ENCODE measurements at places on chromosomes 5 and 9. TPM values are rescaled to one million over a fixed set of nuclear protein-coding genes. Genes with fewer than 3 reads are reported as not detected.

The PGM5 gene
- total RNA-seq: 4.1 TPM

The PCDHGB6 gene
- 3.0 TPM for total RNA-seq

GRCh38 chr5:1011226-1011631 lies 2.6 kb downstream of the NKD2 start:
- no peak for ATAC-seq

The C5orf46 gene
- total RNA-seq: 0.36 TPM

The PRDM9 gene
- not detected for total RNA-seq

The ELAVL2 gene
- total RNA-seq: 0.24 TPM

DNA sequence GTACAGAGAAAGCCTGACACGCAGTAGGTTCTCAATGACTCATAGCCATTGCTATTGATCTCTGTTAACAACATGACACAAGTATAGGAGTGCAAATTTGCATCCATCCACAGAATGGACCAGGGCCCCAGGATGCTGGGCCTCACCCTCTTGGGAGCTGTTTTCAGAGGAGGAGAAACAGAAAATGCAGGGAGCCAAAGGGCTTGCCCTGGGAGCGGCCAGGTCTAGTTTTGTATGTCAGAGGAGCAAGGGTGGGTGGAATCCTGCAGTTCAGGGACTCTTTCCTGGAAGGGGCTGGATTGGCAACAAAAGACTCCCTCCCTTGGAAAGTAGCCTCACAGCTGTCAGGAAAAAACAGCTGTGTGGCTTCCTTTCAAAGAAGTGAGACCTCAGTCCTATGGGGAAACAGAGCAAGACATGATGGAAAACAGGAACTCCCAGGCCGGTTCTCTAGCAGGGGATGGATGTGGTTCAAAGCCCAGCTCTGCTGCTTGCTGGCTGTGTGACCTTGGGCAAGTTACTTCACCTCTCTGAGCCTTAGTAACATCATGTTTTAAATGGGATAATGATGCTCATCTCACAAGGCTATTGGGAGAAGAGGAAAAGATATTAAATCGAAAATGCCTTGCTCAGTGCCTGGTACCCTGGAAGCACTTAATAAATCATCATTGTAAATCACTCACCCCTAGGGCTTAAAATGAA lies 50.5 kb upstream of the SH3PXD2B start:
- peak; percentile 44 for ATAC-seq

DNA sequence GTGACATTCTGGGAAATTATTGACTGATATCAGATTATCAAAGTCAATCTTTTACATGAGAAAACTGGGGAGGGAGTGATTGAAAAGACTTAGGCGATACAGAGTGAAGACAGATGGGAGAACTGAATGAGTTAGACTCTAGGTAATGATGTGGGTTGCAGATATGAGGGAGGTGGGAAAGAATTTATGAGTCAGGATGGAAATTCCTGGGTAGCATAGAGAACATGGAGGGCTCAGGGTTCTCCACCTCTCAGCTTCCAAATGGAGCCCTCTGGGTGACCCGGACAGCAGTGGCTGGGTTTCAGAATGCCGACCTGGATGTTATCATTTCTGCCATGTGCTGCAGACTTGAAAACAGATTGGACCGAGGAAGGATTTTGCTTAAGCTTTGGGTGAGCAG lies 75.4 kb upstream of the SHB start:
- no peak for ATAC-seq

DNA sequence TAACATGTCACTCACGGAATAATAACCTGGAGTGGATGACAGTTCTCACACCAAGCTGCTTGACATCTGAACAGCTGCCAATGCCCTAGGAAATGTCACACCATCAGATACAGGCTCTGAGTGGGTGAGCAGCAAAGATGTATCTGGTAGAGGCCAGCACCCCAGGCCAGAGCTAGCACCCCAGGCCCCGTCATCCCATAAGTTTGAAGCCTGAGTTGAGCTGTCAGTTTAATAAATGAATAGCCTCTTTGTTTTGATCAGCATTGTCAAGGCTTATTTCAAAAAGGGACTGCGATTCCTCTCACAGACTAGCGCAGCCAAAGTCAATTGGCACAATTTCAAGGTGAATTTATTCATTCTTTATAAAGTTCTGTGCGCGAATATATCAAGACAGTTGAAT lies 1327.1 kb downstream of the MAT2B start:
- no peak for ATAC-seq
